ENCODE measurements at places on chromosomes 1 and 21.
A peak's percentile ranks its signal among the peaks of the same experiment; 100 is the strongest.

DNA sequence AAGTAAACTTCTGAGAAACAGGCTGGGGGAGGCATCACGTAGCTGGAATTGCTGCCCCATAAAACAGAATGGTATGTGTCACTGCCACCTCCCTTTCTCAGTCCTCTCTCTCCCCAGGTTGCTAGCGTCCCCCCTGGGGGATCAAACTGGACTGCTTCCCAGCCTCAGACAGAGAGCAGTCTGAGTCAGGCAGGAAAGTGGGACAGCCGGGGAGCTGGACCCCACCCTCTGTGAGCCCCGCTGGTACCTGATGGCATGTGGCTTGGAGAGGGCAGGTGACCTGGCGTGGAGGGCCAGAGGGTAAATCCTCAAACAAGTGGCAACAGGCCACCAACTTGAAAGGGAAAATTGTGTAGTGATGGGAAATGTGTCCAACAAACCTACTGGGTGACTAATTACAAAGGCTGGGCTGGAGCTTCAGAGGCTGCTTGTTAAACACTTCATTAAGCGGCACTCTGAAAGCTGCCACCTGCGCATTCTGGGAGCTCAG lies 1.0 kb upstream of the SFN start:
- DNase-seq: no peak

DNA sequence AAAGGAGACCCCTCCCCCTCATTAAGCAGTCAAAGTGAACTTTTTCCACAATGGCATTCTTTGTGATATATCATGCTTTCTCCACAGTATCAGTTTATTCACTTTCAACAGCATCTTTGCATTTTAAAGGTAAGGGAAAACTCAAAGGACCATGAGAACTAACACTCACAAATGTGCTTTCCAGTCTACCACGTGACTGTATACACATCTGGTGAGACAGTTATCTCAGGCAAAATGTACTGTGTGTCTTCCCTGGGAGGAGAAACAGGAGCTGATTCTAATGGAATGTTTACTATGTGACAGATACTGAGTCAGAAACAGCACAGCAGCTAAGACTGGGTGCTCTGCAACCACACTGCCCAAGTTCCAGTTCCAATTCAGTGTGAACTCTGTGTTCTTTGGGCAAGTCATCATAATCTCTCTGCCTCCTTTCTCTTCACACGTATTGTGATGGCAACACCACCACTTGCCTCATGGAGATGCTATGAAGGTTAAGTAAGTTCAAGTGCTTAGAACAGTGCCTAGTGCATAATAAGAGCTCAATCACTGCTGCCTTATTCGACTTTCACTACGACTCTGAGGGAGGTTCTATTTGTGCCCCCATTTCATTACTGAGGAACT lies 79.0 kb downstream of the SLC45A1 start:
- peak; percentile 57 for DNase-seq

- peak; percentile 69 for DNase-seq
Observed at GRCh38 chr1:160862203-160863060, at the start of gene CD244. CD244 (minus strand) TSS chr1:160862887; CDS start chr1:160862677, 210 bp downstream.

- DNase-seq: no peak
Observed at GRCh38 chr1:14682941-14683621, 84.6 kb downstream of the KAZN start.

DNA sequence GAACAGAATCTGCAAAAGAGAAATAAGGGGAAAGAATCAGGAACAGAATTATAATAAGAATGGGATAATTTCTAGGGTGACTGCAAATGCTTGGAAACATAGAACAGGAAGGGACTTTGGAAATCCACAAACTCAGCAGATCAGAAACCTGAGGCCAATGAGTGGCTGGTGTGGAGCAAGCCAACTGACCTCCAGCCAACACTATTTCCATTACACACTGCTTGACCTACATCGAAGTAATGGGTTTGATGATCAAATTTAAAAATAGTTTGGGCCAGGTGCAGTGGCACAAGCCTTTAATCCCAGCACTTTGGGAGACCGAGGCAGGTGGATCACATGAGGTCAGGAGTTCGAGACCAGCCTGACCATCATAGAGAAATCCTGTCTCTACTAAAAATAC lies 284.9 kb downstream of the GRIK1 start:
- DNase-seq: no peak

DNA sequence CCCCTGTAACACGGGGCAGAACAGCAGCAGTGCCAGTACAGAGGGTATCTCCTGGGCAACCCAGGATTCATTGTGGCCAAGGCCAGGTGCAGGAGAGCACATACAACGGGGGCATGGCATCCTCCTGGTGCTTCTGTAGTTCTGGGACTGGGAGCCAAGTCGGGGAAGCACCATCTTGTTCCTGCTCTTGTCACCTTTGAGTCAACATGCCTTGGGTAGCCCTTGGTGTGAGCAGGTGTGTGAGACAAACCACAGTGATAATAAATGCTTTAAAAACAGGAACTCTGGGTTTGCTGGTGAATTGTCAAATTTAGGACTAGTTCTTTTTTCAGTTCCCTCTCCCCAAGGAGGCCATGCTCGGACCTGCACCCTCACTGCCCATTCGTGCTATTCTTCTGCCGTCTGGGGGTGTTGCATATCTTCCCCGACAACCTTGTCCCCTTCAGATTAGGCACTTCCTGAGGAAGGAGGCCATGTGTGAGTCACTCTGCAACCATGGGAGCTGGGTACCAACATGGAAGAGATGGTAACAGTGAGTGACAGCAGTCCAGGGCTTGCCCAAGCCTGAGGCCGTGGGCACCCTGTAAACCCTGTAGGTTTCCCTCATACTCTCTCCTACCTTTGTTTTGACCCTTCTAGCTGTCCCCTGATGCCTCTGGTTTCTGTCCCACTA lies 150.2 kb downstream of the GRIK3 start:
- no peak for DNase-seq

GRCh38 chr1:158323866-158324265 lies 7.5 kb downstream of the CD1B start:
- DNase-seq: no peak

DNA sequence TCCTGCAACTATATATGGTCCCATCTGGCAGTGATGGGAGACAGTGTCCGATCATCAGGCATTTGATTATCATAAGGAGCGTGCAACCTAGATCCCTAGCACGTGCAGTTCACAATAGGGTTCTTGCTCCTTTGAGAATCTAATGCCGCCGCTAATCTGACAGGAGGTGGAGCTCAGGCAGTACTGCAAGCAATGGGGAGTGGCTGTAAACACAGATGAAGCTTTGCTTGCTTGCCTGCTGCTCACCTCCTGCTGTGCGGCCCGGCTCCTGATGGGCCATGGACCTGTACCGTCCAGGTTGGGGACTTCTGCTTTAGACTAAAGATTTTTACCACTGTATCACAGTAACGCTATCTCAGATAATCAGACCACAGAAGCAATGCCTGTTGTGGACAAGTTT lies 63.8 kb downstream of the TGFB2 start:
- DNase-seq: no peak

GRCh38 chr1:221804303-221804702 lies 62.4 kb upstream of the DUSP10 start:
- no peak for DNase-seq

- DNase-seq: no peak
Observed at GRCh38 chr1:195637539-195637938, 970.7 kb downstream of the KCNT2 start.

GRCh38 chr1:229117664-229118300 lies 153.1 kb upstream of the RAB4A start:
- no peak for DNase-seq

GRCh38 chr1:63651161-63651701 lies 58.0 kb downstream of the PGM1 start:
- peak; percentile 53 for DNase-seq

DNA sequence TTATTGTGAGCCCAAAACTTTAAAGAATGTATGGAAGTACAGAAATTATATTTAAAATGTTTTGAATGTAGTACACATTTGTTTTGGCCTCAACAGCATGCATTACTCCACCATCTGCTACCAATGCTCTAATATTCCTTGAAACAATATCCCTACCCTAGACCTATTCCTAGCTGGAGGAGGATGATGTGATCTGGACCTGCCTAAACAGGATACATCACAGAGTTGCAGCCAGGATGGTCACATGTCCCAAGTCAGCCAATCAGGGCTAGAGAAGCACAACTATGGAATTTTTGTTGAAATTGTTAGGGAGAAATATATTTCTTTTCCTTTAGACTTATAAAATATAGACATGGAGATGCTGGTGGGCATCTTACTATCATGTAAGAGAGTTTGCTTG lies 623.3 kb upstream of the NR5A2 start:
- no peak for DNase-seq

GRCh38 chr1:172487550-172487949 lies 43.7 kb upstream of the PIGC start:
- no peak for DNase-seq

- DNase-seq: no peak
Observed at GRCh38 chr1:81424816-81425215, 375.9 kb upstream of the ADGRL2 start.

DNA sequence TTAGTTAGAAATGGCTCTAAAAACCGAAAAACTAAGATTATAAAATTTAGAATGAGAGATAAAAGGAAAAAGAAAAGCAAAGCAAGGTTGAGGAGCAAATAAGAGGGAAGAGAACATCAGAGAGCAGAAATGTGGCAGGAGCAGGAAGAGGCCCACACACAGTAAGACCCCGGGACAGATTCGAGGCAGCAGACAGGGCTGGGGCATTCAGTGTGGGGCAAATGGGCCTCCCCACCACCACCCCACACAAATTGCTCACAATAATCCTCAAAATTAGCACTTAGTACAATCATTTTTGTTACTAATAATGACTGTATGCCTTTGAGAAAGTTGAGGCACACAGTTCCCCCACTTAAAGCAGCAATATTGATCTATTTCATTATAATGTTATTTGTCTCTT lies 17.1 kb upstream of the SLC44A3 start:
- no peak for DNase-seq

GRCh38 chr1:9315411-9316079 lies 22.9 kb downstream of the SPSB1 start:
- peak; percentile 78 for DNase-seq

GRCh38 chr1:119778886-119779560 lies 10.3 kb upstream of the HMGCS2 start:
- DNase-seq: no peak

GRCh38 chr1:54808443-54809207 lies 7.5 kb upstream of the TTC22 start:
- DNase-seq: no peak

DNA sequence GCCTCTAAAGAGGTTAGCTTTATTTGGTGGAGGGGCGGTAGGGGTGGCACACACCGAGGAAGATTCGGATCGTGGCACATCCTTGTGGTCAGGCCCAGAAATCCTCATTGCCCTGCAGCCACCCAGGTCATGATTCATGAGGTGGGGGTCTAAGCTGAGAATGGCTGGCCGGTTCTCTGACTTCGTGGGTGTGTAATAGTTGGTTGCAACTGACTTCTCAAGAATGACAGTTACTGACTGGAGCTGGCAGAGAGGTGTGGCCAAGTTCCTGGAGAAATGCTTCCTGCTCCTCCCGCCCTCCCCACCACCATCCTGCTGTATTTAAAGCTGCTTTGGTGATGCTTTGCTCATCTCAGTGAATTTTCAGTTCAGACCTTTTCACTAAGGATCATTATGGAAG lies 198.6 kb downstream of the KIF26B start:
- no peak for DNase-seq

DNA sequence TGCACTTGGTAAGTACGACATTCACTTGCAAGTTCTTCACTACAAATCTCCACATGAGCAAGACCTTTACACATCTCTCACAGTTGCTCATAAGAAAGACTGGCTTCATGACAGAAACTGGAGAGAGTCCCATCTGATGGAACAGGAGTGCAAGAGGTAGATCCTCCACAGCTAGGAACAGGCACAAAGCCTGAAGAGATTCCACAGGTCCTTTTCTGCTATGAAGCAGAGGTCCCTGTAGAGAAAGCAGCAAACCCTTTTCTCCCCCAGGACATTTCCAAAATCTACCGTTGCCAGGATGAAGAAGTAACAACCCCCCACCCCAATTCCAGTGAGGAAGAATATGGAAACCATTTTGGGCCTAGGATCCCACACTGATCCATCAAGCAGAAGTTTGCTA lies 47.3 kb downstream of the EIF4G3 start:
- DNase-seq: no peak

DNA sequence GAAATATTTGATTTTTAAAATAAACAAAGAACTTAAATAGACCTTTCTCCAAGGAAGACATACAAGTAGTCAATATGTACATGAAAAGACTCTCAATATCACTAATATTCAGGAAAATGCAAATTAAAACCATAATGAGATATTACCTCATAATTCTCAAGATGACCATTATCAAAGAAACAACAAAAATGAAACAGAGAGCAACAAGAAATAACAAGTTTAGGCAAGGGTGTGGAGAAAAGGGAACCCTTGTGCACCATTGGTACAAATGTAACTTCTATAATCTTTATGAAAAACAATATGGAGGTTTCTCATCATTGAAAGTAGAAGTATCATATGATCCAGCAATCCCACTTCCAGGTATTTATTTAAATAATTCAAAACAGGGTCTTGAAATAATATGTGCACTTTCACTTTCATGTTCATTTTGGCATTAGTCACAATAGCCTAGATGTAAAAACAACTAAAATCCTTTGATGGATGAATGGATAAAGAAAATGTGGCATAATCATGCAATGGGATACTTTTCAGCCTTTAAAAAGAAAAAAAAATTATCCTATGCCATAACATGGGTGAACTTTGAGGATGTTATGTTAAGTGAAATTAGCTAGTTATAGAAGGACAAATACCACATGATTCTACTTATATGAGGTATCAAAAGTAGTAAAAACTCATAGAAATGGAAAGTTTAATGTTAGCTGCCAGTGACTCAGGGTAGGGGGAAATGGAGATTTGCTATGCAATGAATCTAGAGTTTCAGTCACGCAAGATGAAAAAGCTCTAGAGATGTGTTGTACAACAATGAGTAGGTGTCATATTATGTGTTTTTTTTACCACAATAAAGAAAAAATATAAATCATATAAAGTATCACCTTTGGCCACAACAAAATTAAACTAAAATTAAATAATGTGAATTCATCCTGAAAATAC lies 114.5 kb upstream of the LYPLAL1 start:
- no peak for DNase-seq

DNA sequence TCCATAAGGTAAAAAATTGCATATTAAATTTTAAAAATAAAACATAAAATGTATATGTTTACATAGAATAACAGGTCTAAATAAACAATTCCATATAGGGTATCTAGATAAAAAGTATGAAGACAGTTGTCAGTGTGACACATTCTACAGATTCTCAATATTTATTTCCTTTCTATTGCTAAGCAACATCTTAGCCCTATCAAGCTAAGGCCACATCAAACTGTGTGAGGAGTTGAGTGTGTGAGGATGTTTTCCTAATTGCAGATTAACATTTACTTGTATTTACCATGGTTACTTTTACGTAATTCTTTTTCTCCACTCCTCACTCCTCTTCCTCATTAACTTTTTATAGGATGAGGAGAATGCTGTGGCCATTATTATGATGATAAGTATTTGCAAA lies 41.9 kb upstream of the MCOLN3 start:
- no peak for DNase-seq
